Tibial nerve (tissue), 4 donors: ENCODE measurements at places on chromosomes 7 and 10. TPM values are rescaled to one million over a fixed set of nuclear protein-coding genes. Genes with fewer than 3 reads are reported as not detected.

TEX47 gene
- total RNA-seq, result not detected

PPP1R9A gene
- 28.9 TPM for total RNA-seq

- no peak for DNase-seq
These were observed 47.7 kb upstream of the ATP6V0A4 start for GRCh38 chr7:138845711-138846110.

DNA sequence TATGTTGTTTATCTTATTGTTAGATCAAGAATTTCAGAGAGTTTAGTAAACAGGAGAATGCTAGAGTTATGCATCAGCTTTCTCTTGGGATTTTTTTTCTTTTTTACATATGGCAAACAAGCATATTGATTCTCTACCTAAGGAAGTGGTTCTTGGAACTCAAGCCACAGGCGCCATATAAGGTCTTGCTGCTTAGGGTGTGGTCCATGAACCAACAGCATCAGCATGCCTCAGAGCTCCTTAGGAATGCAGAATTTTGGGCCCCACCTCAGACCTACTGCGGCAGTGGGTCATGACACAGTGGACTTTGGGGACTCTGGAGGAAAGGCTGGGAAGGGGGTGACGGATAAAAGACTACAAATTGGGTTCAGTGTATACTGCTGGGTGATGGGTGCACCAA lies 230.8 kb downstream of the SKAP2 start:
- DNase-seq, result no peak

GRCh38 chr7:91286432-91286831 lies 22.2 kb downstream of the FZD1 start:
- no peak for DNase-seq

GRCh38 chr7:137545059-137545716 lies 201.7 kb upstream of the PTN start:
- no peak for DNase-seq
